ENCODE measurements at places on chromosomes 5 and 9.
A peak's percentile ranks its signal among the peaks of the same experiment; 100 is the strongest.

- no peak for DNase-seq
Measured at GRCh38 chr5:170220191-170220590, 12.6 kb upstream of the C5orf58 start.

DNA sequence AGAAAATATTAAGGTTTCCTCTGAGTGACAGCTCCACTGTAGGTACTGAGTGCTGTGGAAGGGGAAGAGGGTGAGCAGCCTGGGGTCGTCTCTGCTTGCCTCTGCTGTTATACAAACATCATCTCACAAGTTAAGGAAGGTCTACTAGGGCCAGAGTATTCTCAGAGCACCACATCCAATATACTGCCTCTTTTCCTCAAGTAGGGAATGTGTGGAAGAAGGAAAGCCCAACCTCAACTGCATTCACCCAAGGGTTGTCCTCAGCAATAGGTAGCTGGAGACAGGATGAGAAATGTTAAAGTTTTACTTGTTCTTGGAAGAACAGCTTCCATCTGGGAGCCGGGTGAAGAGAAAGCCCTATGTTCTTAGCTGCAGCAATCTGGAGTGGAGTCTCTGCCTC, 1062.3 kb upstream of the CDH10 start:
- DNase-seq: no peak

GRCh38 chr5:145587710-145588109, 247.4 kb downstream of the PRELID2 start:
- no peak for DNase-seq

DNA sequence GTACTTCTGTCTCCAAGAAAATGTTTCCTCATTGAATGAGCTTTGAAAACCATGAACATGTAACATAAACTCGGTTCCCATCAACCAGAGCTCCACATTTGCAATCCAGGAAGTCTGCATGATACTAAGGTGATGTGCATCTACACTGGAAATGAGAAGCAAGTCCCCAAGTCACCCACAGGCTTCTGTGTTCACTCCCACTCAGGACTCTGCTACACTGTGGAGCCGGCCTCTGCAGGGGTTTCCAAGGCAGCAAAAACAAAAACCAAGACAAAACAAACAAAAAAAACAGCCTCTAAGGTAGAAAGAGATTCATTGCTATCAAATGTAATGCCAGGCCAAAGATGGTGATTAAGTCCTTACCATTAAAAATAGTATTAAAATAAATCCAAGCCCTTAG, 593.7 kb downstream of the IRX1 start:
- DNase-seq: no peak

DNA sequence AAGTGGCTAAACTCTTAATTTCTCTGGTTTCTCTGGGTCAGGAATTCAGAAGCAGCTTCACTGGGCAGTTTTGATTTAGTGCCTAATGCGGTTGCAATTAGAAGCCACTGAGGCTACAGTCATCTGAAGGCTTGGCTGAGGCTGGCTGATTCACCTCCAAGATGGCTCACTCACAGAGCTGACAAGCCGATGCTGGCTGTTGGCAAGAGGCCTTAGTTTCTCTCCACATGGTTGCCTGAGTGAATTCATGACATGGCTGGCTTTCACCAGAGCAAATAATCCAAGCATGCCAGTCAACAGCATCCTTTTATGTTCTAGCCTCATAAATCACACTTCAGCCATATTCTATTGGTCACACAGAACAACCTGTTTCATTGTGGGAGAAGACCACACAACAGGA, 2.8 kb upstream of the CDK7 start:
- DNase-seq: no peak

DNA sequence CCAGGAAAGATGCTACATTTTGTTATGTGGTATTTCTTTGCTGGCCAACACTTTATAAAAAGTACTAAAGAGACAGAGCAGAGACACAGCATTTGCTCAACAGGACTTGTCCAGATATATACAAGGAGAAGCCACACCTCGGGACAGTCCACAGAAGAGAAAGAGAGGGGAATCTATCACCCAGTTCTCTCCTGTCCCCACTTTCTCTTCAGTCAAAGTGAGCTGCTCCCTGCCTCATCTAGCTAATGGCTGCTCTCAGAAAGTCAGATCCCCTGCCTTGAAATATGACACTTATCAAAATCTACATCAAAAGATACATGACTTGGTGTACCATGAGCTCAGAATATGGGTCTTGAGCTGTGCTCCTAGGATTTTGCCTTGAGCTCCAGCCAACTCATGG, 86.7 kb upstream of the SPDL1 start:
- DNase-seq: no peak

DNA sequence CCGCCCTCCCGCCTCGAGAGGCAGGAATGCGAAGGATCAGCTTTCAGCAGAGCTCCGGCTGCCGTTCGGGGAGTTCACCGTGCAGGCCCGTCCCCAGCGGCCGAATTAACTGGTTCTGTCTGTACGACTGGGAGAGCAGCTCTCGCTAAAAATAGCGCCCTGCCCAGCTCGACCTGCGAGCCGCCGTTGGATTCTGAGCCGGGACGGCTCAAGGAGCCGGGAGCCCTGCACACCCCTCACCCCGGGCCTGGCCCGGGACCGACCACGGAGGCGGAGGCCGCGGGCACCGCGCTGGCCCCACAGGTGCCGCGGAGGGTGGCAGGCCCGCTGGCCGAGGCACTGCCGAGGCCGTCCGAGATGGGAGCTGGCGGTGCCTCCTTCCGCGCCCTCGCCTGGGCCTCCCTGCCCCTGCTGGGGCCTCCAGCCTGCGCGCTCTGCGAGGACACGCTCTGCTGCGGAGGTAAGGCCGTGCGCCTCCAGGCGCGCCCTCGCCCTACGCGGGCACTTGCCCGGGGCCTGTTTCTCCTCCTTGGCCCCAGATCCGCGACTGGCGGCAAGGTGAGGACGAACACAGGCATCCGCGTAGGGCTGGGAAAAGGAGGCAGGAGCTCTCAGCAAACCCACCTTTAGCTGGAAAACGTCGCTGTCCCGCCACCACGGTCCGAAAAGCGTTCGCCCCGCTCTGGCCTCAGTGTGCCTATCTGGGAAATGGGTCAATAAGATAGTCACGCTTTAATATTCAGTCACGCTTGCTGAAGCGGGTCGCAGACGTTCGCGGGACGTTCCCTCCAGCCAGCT, 53.1 kb upstream of the DAB2IP start:
- no peak for DNase-seq

DNA sequence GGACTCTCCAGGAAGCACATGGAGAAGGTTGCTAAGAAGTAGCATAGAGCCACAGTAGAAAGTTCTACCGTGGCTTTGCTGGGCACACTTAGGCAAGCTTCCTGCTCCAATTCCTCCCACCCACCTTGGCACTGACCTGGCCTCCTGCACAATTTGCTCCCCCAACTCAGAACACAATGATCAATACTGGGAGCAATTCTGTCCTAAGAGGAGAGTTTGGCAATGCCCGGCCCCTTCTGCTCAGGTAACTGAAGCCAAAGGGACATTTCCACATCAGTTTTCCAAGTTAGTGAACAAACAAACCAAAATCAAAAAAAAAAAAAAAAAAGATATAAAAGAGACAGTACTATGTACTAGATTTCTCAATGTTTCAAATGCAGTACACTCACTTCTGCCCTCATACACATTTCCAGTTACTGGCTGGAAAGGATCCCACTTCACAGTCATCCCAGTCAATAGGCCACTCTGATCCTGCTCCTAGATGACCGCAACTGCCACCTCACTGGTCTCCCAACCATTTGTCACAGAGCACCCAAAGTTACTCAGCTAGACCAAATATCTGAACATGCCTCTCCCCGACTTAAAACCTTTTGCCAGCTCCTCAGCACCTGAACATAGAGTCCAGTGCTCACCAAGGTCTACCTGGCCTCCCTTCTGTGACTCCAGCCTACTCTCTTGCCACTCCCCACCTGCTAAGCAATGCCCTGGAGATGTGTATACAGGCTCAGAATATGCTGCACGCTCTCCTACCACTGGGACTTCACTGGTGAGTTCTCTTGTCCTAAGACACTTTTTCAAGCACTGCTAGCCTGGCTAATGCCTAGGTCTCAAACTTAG, 21.3 kb downstream of the ABCA1 start:
- no peak for DNase-seq

DNA sequence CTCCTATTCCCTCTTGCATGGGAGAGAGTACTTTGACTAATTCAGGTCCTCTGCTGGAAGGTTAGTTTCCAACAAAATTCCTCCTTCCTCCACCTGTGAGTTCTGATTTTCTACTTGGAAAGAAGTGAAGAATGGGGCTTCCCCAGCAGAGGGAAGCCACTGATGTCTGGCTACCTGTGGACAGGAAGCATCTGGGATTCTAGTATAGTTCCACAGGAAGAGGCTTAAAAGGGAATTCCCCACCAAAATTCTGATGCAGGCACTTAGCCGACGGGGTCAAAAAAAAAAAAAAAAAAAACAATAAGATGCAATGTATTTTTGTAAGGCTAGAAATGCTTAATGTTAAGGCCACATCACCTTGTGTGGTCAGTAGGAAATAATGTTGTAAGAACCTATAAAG, 33.4 kb downstream of the PCDHGC5 start:
- no peak for DNase-seq

DNA sequence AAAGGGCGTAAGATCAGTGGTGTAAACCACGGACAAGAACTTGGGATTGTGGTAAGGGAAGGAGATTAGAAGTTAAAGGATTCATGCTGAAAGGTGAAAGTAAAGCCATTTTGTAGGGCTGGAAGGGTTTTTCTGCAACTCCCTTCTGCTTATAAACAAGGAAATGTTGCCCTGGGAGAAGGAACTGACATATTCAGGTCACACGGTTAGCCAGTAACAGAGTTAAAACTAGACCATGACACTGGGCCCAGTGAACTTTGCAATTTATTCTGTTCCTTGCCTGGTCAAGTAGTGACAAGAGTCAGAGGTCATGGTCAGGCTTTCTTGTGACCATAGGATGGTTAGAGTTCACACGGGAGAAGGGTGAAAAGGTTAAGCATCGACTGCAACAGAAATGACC, 323.3 kb downstream of the DMRT2 start:
- DNase-seq: no peak

GRCh38 chr5:140996060-140996459, 29.8 kb downstream of the PCDHAC2 start:
- DNase-seq: no peak

GRCh38 chr9:109171926-109172325, 4.9 kb upstream of the FRRS1L start:
- DNase-seq: no peak

DNA sequence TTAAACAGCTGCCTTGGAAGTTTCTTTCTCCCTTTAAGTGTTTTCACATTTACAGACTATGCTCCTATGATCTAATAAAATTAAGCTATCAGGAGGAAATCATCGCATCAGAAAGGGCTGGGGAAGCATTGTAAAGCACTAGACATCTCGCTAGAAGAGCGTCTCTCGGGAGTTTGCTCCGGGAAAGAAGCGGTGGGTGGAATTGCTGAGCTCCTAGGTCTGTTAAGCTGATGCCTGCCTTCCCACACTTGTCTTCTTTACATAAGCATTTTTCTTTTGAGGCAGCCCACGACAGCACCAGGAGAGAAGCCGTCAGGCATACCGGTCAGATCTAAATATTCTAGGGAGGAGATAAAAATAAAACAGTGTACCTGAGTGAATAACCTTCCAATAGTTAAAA, 541.7 kb upstream of the TUSC1 start:
- no peak for DNase-seq

- DNase-seq: no peak
Measured at GRCh38 chr9:12702160-12702758, 9.1 kb downstream of the TYRP1 start.

DNA sequence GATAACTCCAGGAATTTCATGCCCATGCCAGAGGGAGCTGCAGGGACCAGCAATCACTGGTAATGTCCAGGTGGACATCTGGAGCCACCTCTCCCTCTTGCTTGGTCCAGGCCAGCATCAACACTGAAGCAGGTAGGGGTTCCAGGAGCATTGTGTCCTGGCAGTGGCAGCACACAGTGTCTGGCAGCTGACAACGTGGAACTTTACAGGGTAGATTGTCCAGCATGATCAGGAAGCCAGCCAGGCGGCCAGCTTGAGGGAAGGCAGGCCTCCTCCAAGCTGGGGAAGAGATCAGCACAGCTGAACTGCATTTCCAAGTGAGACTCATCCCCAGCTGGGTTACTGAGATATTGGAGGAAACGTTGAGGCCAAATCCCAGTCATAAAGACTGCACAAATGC, 82.6 kb upstream of the RASGRF2 start:
- no peak for DNase-seq

- DNase-seq: no peak
Measured at GRCh38 chr5:58902305-58902704, 319.4 kb downstream of the RAB3C start.

GRCh38 chr9:100999906-101000544, 28.5 kb upstream of the PLPPR1 start:
- DNase-seq: no peak

DNA sequence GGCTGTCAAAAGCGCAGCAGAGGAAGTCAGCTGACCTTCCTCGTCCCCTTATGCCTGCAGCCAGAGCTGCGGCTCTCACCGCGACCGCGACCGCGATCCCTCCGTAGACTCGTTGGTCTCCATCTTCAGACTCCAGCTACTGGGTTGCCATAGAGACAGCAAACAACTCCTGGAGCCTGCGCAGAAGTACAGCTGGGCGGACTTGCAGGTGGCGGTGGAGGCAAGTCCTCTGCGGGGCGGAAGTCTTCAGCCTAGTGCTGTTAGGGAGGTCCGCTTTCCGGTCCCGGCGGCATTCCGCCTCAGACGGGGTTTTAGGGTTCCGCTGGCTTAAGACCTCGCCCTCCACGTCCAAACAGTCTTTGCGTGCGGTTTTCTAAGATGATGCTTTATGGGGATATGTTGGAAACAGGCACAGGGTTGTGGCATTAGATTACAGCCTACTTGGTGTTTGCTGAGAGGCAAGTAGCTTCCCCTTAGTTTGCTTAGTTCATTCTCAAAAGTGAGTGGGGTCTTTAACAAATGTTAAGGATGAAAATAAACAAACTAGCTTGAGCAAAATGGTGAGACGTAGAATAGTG, at the start of gene SPAG8:
TSS of gene SPAG8 (minus strand) at position 238 of the 578 bp plus-strand sequence. CDS start at position 123, 115 bp downstream.
- peak; percentile 67 for DNase-seq

DNA sequence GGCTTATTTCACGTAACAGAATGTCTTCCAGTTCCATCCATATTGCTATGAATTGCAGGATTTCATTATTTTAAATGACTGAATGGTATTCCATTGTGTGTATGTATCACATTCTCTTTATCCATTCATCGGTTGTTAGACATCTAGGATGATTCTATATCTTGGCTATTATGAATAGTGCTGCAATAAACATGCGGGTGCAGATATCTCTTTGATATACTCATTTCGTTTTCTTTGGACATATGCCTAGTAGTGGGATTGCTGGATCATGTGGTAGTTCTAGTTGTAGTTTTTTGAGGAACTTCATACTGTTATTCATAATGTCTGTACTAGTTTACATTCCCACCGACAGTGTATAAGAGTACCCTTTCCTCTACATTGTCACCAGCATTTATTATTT, 460.5 kb downstream of the MAN2A1 start:
- no peak for DNase-seq

DNA sequence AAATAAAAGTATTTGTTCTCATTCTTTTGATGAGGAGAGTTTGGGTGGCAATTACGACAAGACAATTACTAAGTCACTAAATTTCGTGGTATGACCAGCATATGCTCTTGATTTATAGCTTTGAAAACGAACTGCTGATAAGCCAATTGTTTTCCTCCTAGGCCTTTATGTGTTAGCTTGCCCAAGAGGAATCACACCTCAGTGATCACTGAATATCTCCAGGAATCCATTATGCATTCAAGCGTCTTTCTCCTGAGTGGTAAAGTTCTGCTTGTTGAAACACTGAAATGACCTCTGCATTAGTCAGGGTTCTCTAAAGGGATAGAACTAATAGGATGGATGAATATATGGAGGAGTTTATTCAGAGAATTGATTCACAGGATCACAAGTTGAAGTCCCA, 677.7 kb upstream of the MEF2C start:
- no peak for DNase-seq

- DNase-seq: no peak
Measured at GRCh38 chr5:132510076-132510475, 19.5 kb upstream of the IRF1 start.

- no peak for DNase-seq
Measured at GRCh38 chr9:123471843-123472570, 116.0 kb downstream of the CRB2 start.
